Fibroblast of skin of right quadriceps (primary cell): ENCODE measurements at places on chromosomes 5 and 9.

GRCh38 chr9:99000476-99001395, 57.0 kb downstream of the COL15A1 start:
- DNase-seq, result peak; percentile 77

DNA sequence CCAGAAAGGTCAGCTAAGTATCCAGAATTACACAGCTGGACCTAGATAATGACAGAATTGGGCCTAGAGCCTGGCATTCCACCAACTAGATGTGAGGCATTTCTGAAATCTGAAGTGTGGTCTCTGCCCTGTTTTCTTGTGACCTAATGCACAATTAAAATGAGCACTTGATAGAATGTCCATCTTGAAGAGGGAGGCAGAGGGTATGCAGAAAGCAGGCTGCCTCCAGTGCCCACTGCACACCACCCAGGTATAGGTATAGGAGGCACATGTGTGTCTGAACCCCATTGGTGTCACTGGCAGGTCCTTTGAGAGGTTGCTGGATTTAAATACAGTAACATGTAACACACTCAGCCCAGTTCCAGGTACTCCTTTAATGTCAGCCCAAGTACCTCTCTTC, 2.4 kb downstream of the MTAP start:
- no peak for DNase-seq

GRCh38 chr5:178383919-178384815, 151.6 kb upstream of the PHYKPL start:
- no peak for DNase-seq

DNA sequence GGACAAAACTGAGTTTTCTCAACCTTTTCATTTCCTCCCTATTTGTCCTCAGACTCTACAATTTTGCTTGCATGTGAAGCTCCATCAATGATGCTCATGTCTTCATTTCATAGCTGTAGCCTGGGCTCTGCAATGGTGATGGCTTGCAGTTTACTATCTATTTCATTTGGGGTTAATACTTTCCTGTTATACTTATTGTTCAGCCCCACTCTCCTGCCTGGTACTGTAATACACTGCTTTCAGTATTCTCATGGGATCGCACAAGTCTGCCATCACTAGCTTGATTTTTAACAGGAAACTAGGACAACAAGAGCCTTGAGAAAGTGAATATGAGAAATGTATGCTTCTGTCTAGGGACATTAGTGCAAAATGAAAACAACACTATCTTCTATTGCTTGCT, 84.2 kb upstream of the SEMA6A start:
- no peak for DNase-seq

DNA sequence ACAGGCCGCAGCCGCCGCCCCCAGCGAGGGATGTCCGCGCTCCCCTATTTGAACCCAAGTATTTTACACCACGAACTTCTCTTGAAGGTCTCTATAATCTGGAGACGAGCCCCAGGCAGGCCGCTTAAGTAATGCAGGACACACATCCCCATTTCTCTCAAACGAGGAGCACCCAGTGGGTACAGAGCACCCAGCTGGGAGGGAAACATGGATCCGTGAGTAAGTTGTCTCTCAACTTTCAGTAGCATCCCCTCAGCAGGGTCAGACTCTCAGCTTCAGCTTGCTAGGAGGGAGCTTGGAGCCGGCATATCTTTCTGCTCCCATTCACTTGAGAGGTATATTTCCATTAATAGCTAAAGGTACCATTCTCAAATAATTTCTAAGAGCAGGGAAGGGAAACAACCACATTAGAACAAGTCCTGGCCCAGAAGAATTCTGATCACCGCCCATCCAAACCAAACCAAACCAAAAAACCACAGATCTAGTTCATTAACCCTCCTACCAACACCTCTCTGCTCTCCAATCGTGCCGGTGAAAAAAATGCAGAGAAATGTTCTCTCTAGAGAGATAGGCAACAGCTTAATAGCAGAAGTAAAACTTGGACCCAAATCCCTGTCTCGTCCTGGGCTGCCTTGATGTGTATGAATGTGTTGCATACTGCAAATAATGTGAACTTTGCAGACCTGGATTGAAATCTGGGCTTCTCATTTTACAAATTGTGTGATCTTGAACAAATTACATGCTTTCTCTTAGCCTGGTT, 910 bp downstream of the TDRD7 start:
- no peak for DNase-seq

DNA sequence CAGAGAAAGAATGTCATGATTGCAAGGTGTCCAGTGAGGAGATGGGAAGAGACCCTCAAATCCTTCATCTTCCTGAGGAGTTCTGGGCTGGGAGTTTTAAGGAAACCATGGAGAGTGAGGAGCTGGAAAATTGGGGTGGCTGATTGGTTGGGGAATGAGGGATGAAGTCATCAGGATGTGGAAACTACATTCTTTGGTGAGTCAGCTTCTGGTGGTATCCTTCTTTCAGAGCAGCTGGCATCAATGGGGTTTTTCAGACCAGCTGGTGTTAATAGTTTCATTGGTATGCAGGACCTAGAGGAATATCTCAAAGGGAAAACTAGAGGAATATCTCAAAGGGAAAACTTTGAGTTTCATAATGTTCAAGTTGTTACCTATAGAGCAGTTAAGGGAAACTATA, 45.2 kb downstream of the RNF180 start:
- DNase-seq, result peak; percentile 88
